ENCODE measurements at places on chromosomes 16 and 17.

DNA sequence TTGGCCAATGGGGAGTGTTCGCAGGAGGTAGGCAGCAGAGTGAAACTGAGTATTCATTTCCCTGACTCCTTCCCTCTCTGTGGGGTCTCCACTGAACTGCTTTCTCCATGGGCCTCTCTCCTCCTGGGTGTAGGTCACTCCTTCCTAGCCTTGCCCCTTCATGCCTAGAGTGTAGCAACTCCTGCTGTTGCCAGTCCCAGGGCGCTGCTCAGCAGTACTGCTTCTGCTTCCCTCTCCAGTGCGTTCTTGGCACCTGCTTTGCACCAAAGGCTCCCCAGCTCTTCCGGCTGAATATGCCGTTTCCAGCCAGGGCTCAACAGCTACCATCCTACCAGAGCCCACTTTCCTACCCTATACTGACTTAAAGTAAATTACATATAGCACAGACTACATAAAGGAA, 92.2 kb downstream of the MAF start:
- DNase-seq = no peak

GRCh38 chr16:2818272-2818876, 1.3 kb downstream of the PRSS21 start:
- DNase-seq = no peak

- no peak for DNase-seq
Observed at GRCh38 chr16:25586826-25587225, 104.9 kb upstream of the HS3ST4 start.

DNA sequence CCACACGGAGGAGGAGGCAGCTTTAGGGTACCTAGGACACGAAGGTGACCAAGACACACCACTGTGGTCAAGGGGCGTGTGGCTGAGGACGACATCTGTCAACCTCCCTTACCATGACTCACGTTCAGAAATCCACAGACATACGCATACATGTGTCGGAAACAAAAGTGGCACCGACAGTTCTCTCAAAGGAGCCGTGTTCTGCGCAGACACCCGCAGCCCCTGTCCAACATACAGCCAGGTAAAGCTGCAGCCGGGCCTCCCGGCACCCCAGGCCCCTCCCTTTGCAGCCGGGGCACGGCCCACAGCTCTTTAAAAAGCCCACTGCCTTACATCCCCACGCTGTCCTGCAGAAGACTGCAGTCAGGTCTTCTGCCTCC, 40.5 kb upstream of the KLHDC4 start:
- peak; percentile 94 for DNase-seq

- DNase-seq = peak; percentile 22
Observed at GRCh38 chr17:42002792-42003301, 14.4 kb downstream of the DNAJC7 start.

DNA sequence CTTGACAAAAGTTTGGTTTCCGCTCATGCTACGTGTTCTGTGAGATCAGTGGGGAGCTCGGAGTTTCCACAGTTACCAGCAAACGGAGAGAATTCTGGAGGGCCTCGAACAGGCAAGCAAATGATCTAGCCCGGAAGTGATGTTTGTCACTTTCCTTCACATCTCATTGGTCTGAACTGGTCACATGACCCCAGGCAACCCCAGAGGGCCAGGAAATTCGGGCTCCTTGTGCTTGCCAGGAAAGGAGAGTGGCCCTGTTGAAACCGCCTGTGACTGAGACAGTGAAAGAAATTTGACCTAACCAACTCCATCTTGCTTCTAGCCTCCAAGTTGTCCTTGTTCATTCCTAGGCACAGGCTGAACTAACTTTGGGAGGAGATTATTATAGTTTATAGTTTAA, 23.0 kb downstream of the SPPL2C start:
- no peak for DNase-seq

- no peak for DNase-seq
Observed at GRCh38 chr16:85777583-85778310, 21.6 kb downstream of the EMC8 start.

DNA sequence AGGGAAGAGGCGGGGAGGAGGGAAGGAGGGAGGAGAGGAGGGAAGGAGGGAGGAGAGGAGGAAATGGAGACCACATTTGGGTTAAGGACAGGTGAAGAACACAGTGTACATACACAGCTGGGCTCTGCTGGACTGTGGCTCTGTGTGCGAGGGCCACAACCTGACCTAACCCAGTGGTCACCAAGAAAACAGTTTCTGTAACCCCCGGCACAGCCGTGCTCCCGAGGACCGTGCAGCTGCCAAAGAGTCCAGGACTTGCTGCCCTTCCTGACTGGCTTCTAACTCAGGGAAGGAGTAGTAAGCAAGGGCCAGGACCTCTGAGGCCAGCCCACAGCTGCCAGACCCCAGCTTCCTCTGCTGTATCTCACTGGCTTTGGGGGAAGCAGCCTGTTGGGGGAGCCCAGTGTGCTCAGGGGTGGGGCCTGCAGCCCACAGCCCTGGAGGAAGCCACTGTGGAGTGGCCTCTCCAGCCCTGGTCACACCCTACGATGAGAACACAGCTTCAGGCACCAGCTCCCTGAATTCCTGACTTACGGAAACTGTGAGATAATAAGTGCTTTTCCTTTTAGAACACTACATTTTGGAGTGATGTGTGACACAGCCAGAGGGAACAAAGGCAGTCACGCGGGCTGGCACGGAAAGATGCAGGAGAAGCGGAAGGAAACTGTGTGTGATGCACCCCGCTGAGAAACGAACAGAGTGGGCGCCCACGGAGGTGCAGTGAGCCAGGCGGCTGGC, 32.3 kb downstream of the SLC7A5 start:
- DNase-seq = no peak

GRCh38 chr16:9097266-9098219, 6.1 kb downstream of the HAPSTR1 start:
- no peak for DNase-seq

- no peak for DNase-seq
Observed at GRCh38 chr16:1152651-1153259, at the start of gene CACNA1H. CACNA1H (plus strand) TSS chr16:1153106; CDS start chr16:1153738, 632 bp downstream.

DNA sequence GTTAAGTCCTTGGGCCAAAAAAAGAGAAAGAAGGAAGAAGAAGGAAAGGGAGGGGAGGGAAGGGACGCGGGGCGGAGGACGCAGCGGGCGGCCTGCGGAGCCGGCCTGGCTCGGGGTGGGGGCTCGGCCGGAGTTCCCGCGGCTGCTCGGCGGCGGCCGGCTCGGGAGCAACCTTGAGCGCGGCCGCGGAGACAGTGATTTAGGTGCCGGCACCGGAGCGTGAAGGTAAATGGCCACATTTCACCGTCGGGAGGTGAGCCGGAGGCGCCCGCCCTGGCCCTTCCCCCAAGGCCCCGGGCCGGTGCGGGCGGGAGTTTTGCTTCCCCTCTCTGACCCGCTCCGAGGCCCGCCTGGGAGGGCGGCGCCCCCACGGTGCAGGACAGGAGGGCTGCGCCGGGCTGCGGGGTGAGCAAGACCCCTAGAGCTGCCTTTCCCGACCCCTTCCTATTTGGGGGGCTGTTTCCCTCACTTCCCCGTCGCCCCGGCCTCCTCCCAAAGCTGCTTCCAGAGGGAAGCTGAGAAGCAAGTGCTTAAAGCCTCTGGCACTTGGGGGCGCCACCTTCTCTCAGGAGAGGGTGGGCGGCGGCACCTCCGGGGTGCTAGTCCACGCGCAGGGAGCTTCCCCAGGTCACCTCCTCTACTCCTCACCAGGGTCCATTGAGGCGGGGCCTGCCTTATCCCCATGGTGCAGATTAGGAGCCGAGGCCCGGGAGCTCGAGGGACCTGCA, 56.5 kb downstream of the MRM1 start:
- no peak for DNase-seq

GRCh38 chr17:20156196-20157000, 147.2 kb downstream of the SPECC1 start:
- peak; percentile 72 for DNase-seq

GRCh38 chr16:55498101-55498500, 10.8 kb upstream of the LPCAT2 start:
- no peak for DNase-seq

DNA sequence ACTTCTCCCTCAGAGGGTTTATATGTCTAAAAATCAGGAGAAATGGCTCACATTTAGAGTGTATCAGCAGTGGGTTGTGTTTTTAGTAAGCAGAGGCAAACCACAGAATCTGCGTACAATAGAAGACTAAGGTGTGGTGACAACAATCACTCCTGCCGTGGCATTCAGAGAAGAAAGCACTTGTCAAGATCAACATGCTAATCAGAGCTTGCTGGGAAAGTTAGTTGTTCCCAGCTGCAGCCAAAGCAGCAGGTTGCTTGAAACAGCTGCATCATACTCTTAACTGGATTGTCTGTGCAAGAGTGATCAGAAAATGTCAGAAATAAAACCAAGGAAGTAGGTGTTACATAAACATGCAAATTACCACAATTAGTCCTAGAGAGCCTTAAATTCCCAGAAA, 616.4 kb downstream of the CDH8 start:
- DNase-seq = no peak

GRCh38 chr16:52976539-52977167, 76.0 kb downstream of the CHD9NB start:
- peak; percentile 52 for DNase-seq

DNA sequence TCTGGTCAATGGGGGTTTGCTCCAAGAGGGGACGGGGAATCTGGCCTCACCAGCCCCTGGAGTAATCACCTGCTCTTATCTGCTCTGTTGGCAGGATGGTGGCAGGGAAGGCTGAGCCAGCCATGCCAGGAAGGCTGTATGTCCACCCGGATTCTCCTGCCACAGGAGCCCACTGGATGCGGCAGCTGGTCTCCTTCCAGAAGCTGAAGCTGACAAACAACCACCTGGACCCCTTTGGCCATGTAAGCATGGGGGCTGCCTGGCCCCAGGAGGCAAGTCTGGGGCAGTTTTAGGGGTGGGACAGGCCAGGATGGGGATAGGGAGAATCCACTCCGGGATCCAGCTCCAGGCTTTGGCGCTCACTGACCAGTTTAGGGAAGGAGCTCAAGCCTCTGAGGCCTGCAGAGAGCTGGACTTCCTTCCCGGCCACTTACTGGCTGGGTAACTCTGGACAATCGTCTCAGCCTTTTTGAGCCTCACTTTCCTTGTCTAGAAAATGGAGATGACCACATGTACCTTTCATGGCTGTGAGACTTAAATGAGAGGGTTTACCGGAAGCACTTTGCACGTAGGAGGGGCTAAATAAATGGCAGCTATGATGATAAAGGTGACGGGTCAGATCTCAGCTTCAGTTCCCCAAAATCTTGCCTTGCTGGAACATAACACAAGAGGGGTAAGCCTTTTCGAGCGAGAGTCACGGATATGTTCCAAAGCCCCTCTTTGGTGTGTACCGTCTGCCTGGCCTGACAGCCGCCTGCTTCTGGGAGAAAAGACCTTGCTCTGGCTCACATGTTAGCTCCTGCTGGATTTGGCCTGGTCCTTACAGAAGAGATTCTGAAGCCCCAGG, 15.4 kb downstream of the TBX4 start:
- DNase-seq = no peak

DNA sequence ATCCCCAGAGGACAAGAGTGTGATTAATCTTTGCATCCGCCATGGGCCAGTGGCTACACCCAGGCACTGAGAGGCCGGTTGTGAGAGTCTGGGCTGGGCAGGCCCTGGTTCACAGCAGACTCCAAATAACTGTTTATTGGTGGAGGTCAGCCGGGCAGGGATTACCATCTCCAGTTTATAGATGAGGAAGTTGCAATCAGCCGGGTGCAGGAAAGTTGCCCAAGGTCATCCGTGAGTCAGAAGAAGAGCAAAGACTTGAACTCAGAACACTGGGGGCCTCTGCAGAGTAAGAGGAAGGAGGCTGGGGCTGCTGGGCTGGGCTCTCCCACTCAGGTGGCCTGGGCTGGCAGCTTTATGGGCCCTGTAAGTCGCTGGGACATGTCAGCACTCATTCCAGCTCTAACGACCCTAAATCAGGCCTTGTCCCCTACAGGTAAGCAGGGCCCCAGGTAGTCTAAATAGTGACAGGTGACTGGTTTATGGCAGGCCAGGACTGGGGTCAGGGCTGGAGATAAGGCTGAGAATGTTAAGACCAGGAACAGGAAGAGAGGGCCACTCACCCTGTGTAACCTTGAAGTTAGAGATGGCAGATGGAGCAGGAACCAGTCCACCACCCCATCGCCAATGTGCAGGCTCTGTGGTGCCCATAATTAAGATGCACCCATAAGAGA, 2.1 kb upstream of the CA4 start:
- DNase-seq = no peak
